Aorta (tissue), 5 donors: ENCODE measurements at places on chromosomes 3 and 15. TPM values are rescaled to one million over a fixed set of nuclear protein-coding genes. Genes with fewer than 3 reads are reported as not detected.
A peak's percentile ranks its signal among the peaks of the same experiment; 100 is the strongest.

Gene PRR23B
- total RNA-seq: not detected

- peak; percentile 87 for DNase-seq
Measured at GRCh38 chr3:73502609-73503583, 121.8 kb downstream of the PDZRN3 start.

GRCh38 chr3:1269808-1270207 lies 177.0 kb downstream of the CNTN6 start:
- DNase-seq: no peak

DNA sequence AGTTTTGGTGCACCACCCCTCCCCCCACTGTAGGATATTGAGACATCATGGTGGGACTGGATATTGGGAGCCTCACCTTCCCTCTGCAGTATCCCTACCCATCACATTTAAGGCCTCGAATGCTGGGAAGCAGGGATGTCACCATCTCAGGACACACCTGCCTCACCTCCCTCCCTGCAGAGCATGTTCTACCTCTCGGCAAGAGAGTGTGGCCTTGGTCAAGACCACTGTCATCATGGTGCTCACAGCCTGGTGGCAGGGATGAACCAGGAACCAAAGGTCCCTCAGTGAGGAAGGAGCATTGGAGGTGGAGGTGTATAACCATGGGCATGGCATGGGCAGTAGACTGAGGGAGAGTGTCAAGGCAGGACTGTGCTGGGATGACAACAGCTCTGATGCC lies 104.8 kb downstream of the CORO2B start:
- no peak for DNase-seq

GRCh38 chr3:148206446-148206845 lies 491.3 kb upstream of the AGTR1 start:
- no peak for DNase-seq

- DNase-seq: no peak
Measured at GRCh38 chr3:151431940-151432339, 28.9 kb downstream of the IGSF10 start.

DNA sequence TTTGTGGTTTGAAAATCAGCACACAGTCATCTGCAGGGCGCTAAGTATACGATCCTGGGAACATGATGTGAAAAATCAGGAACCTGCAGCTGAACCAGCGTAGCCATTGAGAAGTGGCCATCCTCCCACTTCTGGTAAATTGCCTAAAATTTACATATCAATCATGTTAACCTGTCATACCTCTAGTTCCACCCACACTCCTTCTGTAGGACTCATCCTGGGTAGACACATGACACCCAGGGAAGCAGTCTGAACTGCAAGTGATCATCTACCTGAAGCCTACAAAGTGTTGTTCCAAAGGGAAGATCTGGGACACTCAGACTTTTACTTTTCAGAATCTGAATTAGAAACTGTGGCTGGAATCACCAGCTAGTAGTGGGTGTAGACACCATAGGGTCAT lies 5.5 kb upstream of the PSMD6 start:
- DNase-seq: no peak

DNA sequence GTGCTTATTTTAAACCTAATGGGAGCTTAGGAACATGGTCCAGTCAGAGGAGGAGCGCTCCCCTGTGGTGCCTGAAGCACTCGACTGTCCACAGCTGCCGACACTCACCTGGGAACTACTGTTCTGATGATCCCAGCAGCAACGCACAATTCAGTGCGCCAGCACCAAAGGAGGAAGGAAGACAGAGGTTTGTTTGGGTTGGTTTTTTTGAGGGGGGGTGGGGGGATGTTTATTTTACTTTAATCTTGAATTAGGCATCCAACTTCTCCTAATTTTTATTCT lies 48.8 kb upstream of the VGLL4 start:
- DNase-seq: no peak

DNA sequence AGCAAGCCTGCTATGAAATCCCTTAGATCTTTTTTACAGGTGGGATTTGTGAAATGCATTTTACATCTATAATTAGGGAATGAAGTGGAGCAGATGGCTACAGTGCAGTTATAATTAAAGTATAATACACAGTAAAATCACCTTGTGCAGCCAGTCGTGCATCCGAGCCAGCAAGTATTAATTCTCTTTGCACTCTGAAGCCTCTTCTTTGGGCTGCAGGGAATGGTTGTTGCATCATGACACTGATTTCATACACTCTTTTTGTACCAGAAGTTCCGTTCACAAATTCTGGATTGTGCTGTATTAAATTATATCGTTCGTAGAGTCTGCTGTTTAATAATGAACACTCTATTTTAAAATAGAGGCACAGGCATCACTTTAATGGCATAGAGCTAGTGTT lies 28.7 kb upstream of the TP63 start:
- DNase-seq: no peak

DNA sequence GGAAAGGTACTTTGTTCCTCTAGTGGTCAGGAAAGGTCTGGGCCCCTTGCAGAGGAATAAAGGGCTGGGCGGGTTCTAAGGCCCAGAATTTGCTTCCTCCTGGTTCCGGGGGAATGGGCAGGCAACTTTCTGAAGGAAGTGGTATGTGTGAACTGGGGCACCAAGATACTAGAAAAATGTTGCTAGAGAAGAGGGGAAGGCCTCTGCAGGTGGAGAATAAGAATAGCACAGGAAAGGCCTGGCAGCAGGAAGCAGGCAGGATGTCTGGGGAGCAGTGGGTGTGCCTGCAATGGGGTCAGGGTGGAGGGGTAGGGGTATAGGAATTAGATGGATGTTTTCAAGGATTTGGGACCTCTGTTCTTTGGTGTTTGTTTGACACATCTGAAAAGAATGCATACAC lies 2.0 kb downstream of the SLC22A13 start:
- DNase-seq: no peak

- DNase-seq: no peak
Measured at GRCh38 chr3:118564800-118565199, 469.8 kb downstream of the IGSF11 start.
